Neural progenitor cell (in vitro differentiated cells): ENCODE measurements at places on chromosomes 7 and 10. TPM values are rescaled to one million over a fixed set of nuclear protein-coding genes. Genes with fewer than 3 reads are reported as not detected.

INSYN2A gene
- not detected in 2 replicates for total RNA-seq

GRCh38 chr10:114294549-114294948 is 55.5 kb downstream of the VWA2 start:
- no peak for DNase-seq

DNA sequence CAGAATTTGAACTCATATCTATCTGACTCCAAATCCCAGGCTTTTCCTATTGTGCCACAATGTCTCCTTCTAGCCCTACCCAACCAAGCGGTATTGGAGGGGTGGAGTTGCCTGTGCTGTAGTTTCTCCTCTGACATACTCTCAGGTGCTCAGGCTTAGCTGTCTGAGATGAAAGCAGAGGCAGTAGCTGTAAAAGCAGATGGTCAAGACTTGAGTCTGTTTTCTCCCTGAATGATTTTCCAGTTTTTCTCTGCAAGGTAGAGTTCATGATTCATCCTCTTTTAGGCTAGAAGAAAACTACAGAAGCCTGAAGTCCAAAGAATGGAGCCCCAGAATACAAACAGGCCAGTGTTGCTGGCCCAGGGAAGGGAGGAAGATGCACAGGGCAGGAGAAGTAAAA is 130.0 kb downstream of the PDE1C start:
- no peak for DNase-seq

DNA sequence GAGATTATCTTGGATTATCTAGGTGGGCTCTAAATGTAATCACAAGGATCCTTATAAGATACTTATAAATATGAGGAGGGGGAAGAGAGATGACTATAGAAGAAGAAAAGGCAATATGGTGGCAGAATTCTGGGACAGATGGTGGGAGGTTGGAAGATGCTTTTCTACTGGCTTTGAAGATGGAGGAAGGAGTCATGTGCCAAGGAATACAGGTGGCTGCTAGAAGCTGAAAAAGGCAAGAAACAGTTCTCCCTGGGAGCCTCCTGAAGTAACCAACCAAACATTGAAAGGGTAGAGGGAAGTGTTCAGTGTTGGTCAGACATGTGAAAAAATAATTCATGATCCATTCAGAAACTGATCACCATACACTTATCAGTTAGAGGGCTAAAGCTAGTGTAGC is 213.3 kb downstream of the WDR11 start:
- no peak for DNase-seq
